Dermis blood vessel endothelial cell (primary cell): ENCODE measurements at places on chromosomes 7 and 10. TPM values are rescaled to one million over a fixed set of nuclear protein-coding genes. Genes with fewer than 3 reads are reported as not detected.
A peak's percentile ranks its signal among the peaks of the same experiment; 100 is the strongest.

DNA sequence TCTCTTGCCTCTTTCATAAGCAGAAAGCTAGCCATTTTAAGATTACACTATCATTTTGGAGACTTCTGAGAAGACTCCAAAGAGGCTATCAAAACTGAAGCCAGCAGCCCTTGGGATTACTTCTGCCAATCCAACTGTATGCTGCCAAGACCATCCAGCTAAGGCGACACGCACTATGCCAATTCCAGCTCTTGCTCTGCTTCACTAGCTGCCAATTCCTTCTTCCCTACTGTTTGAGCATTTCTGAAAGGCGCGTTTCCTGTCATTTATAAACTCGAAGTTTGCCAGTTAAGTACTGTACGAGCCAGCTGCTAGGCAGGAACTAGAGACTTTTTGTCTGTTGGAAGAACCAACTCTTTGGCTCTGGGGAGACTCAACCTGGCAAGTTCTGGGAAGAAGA is 36.5 kb downstream of the MALSU1 start:
- peak; percentile 69 for DNase-seq

Gene BUB3
- 157 and 216 TPM in 2 replicates for total RNA-seq

GRCh38 chr10:88527245-88527644 is 55.9 kb downstream of the RNLS start:
- no peak for DNase-seq

Gene MKX
- 0.14 TPM in 1 of 2 replicates, not detected in the other for total RNA-seq

DNA sequence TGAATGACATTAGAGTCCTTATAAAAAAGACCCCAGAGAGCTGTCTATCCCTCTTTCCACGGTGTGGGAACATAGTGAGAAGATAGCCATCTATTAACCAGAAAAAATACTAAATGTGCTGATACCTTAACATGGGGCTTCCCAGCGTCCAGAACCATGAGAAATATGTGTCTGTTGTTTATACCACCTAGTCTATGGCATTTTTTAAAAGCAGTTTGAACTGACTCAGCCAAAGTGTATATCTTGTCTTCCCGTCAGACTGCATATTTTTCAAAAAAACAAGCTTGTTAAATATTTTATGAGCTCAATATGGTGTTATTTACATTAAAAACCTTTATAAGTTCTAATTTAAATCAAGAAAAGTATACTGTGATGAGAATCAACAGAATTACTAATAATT is 255.3 kb downstream of the HGF start:
- no peak for DNase-seq
